ENCODE measurements at places on chromosomes 11 and 22. TPM values are rescaled to one million over a fixed set of nuclear protein-coding genes. Genes with fewer than 3 reads are reported as not detected.

ST14 gene
- total RNA-seq, result 5.4 TPM

OR52N4 gene
- not detected for total RNA-seq

OR2AT4 gene
- not detected for total RNA-seq

F2 gene
- 2.6 TPM for total RNA-seq

DEUP1 gene
- not detected for total RNA-seq

VPS11 gene
- total RNA-seq, result 23.4 TPM

SLC22A6 gene
- total RNA-seq, result not detected

KCTD14 gene
- 0.96 TPM for total RNA-seq

SLC43A1 gene
- total RNA-seq, result 18.4 TPM

HBD gene
- total RNA-seq, result not detected

OR51I1 gene
- not detected for total RNA-seq

FRMD8 gene
- 99.3 TPM for total RNA-seq

MMP8 gene
- total RNA-seq, result not detected

CENPM gene
- total RNA-seq, result not detected

SHANK2 gene
- 0.53 TPM for total RNA-seq

RBMXL2 gene
- not detected for total RNA-seq

VSIG10L2 gene
- not detected for total RNA-seq

CASP12 gene
- total RNA-seq, result 5.6 TPM

TNNT3 gene
- total RNA-seq, result 10.1 TPM

AIFM3 gene
- not detected for total RNA-seq

ATXN10 gene
- total RNA-seq, result 82.1 TPM

CHST1 gene
- 40.2 TPM for total RNA-seq

ATP5MG gene
- 23.7 TPM for total RNA-seq

CDC42BPG gene
- not detected for total RNA-seq

All from ascending aorta (tissue), 2 donors.